ENCODE measurements at places on chromosomes 16 and 17.

DNA sequence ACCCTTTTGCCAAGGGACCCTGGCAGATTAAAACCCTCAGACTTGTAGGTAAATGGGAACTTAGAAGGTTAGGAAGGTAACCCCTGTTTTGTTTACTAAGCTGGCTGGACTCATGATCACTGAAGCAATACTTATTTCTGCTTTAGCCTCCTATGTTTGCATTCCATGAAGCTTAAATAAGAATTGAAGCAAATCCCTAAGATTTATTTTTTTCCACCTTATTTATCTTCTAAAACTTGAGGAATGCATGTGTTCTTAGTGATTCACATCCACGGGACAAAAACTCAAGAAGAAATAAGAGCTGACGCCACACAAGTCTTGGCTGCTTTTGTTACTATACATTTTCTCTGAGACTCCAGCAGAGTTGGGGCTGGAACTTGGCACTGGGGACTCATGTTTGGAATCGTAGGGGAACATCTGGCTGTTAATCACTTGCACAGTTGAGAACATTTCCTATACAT is 35.5 kb downstream of the CLUAP1 start:
- no peak for DNase-seq

- DNase-seq: no peak
Observed at GRCh38 chr16:51141106-51141505, 10.0 kb downstream of the SALL1 start.

DNA sequence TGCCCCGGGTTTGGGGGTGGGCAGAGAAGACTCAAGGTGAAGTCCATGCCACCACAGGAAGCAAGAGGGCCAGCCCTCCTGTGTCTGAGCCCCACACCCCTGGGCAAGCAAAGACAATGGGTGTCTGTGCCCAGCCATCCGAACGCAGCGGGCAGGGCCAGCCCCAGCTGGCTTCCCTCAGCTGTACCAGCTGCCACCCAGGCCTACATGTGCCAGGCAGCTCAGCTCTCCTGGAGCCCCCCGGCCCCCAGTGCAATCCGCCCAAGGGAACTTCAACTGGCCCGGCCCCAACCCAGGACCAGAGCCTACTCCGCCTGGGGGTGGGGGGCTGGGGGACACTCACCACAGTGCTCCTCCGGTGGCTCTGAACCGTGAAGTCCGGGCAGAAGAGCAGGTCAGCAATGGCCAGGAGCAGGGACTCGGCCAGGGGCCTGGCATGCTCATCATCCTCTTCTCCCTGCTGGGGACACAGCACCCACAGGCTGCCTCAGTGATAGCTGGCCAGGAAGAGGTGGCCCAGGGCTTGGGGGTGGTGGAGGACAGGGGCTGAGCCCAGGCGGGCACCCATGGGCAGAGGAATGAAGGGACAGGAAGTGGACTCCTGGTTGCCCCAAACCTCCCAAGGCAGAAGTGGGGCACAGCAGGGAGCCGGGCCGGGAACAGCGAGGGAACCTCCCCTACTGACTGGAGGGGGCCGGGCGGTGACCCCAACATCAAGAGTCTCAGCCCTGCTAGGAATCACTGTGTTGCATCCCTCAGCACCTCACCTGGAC is 9.8 kb downstream of the HID1 start:
- DNase-seq: no peak

DNA sequence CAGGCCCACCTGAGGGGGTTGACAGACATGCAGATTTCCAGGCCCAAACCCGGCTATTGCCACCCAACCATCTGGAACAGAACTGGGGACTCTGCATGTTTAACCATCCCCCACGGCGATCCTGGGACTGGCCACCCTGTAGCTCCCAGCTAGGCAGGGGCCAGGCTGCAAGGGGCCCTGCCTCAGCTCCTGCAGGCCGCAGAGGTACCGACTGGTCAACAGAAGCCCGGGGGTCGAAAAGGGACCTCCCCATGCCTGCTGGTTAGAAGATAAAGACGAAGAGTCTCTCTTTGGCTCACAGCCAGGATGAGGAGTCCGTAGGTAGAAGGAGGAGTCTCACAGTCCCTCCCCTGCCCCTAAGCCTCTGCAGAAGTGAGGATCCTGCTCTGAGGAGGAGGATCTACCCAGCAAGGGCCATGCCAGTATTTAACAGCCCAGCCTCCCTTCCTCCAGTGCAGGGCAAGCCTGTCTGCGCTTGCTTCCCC is 223.4 kb upstream of the TNRC6C start:
- DNase-seq: no peak

DNA sequence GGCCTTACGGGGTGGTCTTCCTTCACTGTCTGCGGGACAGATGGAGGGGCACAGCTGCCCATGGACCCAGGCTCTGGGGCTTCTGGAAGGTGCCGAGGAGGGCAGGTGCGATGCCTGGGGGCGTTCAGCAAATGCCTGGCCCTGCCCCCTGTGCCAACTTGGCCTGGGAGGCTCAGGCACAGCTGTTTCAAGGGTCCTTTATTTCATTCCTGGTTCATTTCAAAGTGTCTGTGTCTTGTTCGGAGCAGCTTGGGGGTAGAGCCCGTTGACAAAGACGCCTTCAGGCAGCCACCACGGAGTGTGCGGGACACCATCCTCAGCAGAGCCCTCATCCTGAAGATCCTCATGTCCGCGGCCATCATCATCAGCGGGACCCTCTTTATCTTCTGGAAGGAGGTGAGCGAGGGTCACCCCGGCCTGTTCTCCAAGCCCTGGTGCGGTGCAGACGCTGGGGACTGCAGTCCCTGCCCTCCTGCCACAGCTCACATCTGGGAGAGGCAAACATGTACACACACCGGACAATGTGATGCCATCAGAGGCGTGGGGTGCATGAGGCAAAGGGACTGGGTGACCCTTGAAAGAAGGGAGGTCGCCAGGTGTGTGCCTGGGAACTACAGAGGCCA is 43.9 kb downstream of the MEAK7 start:
- DNase-seq: no peak

- DNase-seq: no peak
Observed at GRCh38 chr17:17146786-17147406, 59.2 kb downstream of the PLD6 start.

DNA sequence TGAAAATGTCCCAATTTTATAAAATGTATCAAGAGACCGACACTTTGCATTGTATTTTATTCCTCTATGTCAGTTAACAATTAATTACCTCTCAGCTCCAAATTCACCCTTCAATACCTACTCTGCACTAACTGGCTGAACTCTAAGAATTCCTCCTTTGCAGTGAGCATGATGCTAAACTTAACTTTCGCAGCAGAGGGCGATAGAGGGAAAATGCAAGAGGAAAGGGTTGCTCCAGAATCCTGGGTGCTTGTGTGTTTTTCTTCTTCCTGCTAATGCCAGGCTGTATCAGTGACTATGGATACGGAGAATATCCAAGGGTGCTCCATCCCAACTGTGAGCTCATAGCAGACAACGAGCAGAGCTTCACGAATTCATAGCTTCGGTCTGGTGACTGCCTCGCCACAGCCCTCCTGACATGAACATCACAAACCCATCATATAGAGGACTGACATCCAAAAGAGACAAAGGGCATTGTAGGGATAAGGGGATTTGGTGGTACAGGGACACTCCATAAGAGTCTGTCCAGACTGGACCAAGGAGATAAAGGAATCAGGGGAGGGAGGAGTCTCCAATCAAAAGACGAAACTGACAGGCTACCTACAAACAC is 172.9 kb downstream of the STX8 start:
- DNase-seq: no peak

- DNase-seq: no peak
Observed at GRCh38 chr16:47388705-47389104, 72.2 kb downstream of the ITFG1 start.

GRCh38 chr17:80498242-80498919 is 22.0 kb upstream of the NPTX1 start:
- DNase-seq: no peak

DNA sequence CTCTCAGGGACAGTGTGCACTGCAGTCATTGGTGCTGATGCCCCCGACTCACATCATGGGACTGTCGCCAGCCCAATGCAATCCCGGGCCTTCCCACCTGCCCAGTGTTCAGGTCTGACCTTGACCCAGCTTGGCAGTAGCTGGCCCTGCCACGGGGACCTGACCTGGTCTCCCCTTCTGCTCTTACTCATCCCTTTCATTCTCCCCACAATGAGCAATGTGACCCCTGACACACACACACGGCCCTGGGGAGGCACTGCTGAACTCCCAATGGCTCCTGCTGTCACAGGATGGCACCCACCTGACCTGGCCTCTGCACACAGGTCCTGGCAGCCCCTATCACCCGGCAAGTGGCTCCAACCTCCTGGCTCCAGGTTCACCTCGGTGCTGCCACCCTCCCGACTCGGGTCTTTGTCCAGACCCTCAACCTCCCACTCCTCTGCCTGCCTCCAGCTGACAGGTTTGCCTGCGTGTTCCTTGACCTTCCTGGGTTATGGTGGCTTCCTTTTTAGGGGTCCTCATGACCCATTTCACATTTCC is 6.6 kb downstream of the CD300C start:
- no peak for DNase-seq

GRCh38 chr17:45394913-45395568 is 37.6 kb downstream of the ARHGAP27 start:
- no peak for DNase-seq

GRCh38 chr17:48593126-48593829 is at the start of gene HOXB5:
Gene HOXB5 (minus strand): TSS chr17:48593779. CDS start chr17:48593682, 97 bp downstream.
- DNase-seq: no peak

DNA sequence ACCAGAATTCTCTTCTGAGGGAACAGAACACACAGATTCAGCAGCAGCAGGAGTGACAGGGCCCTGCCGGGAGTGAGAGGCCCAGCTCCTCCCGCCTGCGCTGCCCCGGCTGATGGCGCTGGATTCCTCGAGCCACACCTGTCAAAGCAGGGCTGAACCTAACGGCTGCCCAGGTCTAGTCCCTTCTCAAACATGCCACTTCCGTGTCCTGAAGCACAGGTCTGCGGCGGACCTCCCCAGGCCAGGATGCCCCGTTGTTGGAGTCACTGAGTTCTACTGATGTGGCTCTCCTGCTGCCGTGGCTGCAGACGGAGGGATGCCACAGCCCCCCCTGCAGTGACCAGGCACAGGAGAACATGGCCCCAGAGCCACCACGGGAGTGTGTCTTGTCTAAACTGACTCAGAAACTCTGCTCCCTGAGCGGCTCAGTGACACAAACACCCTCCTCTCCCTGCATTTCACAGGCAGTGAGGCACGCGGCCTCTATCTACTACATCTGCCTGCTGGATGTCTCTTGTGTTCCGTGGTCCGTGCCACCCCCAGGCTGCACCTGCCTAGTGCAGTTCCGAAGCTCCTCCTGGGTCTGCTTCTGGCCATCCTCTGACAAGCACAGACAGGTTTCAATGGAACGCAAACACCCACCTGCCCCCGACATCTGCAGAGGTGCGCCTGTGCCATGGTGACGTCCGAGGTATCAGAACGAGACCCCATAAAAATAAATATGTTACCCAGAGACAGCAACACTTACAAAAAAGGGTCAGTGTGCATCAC is 44.7 kb upstream of the DNAH17 start:
- DNase-seq: no peak

DNA sequence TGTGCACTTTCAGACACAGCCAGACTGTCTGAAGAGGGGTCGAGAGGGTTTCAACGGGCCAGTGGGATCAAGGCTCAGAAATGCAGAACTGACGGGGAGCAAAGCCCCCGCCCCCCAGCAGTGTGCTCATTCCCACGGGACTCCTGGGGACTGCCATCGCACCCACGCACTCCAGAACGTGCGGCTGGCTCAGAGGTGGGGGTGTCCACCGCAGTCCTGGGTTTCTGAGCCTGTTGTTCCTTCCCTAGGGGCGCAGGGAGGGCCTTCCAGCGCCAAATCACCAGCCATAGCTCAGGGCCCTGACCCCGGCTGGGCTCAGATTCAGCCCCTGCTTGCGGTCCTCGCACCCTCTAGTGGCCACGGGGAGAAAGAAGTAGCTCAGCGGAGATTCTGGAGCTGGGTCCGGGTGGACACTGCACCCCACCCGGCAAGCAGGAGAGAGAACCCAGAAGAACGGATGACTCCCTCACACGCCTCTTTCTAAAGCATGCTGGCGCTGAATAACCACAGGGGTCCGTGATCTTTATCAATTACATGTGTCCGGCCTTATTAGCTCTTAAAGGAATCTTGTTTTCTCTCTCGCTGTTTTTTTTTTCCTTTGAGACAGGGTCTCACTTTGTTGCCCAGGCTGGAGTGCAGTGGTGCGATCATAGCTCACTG is 45.0 kb upstream of the USP7 start:
- DNase-seq: peak; percentile 69

DNA sequence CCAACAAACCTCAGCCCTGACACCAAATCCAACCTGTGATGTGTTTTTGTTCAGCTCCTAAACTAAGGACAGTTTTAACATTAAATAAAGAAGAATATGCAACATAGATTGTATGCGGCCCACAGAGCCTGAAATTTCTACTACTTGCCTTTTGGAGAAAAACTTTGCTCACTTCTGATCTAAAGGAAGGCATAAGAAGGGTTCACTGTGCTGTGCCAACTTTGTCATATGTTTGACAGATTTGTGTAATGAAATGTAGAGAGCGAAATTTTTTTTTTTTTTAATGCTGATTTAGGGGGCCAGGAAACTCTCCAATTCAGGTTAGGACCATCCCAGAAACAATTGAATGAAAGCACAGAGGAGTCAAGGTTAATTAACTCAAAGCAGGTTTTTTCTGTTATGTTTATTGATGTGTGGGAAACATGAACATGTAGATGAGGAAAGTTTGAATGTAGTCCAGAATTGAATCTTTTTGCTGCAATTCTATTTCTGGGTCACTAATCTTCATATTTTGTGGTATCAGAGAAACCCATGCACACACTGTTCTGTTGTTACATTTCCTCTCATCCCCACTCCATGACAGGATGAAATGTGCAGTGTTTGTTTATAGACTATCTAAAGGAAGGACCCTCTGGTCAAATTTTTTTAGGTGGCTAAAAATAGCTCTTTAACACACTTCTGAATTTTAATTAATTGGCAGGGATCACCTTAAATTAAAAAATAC is 71.5 kb downstream of the TAOK1 start:
- no peak for DNase-seq

GRCh38 chr17:1870592-1870991 is 40.8 kb downstream of the RPA1 start:
- DNase-seq: peak; percentile 66

DNA sequence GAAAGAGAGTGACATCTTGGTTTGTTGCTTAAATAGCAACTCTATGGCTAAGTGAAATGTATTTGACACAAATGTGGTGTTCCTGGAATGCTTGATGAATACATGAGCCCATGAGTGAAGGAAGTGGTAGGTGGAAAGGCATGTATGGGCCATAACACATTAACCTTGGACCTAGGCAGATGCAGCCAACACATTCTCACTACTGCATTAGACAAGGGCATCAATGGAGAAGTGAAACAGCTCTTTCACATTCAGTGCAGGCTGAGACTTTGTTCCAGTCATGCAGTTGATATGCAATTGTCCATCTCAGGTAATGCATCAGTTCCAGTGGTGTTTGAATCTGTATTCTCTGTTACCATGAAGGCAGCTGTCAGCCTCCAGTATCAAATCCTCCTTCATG is 133.6 kb downstream of the HS3ST3B1 start:
- DNase-seq: no peak

- no peak for DNase-seq
Observed at GRCh38 chr17:17523001-17523730, 27.0 kb upstream of the RASD1 start.

DNA sequence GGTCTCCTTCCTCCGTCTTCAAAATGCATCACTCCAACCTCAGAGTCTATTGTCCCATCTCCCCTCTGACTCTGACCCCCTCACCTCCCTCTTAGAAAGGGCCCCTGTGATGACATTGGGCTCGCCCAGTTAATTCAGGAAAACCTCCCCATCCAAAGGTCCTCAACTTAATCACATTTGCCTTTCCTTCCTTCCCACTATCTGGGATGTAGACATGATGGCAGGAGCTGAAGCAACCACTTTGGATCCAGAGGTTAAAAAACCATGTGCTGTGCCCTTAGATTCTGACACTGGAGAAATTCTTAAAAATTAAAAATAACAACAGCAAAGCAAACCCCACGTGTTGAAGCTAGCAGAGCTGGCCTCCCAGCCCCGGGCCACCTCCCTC is 80.2 kb downstream of the ZDHHC7 start:
- DNase-seq: no peak

Data from CD8-positive, alpha-beta T cell (primary cell).